ENCODE measurements at places on chromosomes 11 and 22.
A peak's percentile ranks its signal among the peaks of the same experiment; 100 is the strongest.

- peak; percentile 40 for DNase-seq
Measured at GRCh38 chr22:35629406-35630216, 12.5 kb upstream of the MB start.

- DNase-seq: no peak
Measured at GRCh38 chr11:2402106-2402505, 1.6 kb downstream of the TSSC4 start.

DNA sequence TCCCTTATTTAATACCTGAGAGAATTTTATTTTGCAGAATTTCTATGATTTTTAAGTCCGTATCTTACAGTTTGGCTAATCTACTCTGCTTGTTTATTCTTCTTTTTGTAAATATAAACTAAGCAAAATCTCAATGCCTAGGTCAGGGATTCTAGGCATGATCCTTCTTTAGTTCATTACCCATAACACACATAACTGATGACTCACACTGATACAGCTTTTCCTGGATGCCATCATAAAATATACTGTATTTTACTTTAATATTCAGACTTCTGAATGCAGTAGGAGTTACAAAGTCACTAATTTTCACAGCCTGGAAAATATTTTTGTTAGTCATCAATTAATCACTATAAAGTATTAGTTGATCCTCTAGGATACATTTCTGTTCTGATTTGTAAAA lies 898.2 kb upstream of the RAG2 start:
- no peak for DNase-seq

DNA sequence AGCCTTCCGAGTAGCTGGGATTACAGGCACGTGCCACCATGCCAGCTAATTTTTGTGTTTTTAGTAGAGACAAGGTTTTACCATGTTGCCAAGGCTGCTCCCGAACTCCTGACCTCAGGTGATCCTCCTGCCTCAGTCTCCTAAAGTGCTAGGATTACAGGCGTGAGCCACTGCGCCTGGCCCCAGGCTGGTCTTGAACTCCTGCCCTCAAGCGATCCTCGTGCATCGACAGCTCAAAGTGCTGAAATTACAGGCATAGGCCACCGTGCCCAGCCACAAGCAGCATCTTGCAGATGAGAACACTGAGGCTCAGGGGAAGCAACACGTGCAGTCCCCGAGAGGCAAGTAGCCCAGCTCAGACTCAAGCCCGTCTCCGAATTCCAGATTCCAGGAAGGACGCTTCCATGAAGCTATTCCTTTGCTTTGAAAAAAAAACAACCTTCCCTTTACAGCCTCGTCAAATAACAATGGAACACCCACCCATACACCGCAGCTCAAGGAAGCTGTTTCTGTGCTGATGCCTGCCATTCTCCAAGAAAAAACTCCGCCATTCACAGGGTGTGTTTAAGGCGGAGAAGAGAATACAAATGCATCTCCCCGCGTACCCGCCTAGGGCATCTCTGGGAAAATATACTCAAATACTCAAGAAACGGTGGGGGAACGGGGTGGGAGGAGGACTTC lies 34.5 kb upstream of the PDGFB start:
- no peak for DNase-seq

DNA sequence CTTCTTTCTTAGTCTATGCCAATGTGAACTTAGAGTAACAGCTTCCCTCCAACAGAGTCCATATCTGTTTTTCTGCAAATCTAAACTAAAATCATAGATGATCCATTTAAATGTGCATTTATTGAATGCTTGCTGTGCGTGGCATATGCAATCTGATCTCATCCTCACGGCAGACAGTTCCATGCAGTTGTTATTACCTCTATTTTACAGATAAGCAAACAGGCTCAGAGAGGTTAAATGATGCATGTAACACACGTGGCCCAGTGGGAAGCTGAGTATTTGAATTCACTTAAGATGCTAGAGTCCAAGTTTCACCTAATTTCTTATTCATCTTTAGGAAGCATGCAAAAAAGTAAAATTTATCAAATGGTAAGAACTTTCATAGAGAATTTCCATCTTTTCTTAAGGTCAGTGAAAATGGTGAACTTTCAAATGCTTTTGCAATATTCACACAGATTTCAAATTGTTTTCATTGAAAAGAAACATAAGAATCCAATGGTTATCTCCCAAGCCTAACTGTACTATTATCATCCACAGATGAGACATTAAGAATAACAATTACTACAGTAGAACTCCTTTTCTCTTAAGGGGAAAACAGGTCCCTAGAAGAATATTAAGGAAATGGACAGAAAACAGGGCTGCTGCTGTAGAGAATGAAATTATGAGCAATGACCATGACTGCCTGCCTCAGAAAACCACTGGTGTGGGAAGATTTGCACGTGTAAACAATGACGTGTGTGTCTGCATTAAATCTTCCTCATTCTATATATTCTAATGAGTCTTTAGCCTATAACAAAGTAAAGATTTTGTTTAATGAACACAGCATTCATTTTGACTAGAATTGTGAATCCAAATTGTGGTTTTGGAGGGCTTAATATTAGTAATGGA lies 1171.3 kb downstream of the LRRC4C start:
- DNase-seq: no peak
